ENCODE measurements at places on chromosomes 16 and 17.

DNA sequence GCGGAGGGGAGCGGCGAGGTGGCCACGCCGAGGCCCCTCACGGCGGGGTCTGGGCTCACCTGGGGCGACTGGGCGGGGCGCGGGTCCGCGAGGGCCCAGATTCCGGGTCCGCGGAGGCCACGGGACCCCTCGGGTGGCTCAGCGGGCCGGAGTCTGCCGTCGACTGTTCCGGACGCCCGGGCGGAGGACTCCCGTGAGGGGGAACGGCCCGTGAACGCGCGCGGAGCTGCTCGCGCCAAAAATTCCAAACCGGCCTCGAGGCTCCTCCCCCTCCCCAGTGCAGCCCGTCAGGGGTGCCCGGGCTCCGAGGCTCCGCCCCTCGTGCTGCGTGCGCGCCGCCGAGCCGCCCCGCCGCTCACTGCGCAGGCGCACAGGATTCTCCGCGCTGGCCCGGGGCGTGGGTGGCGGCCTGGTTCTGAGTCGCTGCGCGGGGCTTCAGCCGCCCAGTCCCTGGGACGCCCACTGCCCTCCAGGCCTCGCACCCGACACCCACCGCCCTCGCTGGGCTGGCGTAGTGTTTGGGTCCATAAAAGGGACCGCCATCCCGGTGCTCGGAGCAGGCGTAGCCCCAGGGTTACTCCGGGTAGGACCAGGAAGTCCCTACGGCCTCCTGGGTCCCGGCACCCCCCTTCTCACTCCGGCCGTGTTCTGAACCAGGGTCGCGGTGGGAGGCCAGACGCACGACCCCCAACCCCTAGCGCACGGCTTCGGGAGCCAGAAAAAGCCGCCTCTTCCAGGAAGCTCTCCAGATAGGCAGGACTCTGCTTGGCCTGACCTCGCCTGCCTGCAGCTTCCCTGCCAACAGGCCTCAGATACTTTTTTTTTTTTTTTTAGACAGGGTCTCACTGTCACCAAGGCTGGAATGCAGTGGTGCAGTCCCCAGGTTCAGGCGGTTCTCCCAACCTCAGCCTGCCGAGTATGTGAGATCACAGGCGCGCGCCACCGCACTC is at the start of gene PKMYT1:
Gene PKMYT1, minus strand, starts transcription at position 220 of the 950 bp plus-strand sequence. CDS start 789 bp downstream, outside the sequence.
- peak; percentile 54 for DNase-seq

GRCh38 chr17:74454197-74455024 is 12.0 kb upstream of the CD300A start:
- no peak for DNase-seq

- DNase-seq, result no peak
Observed at GRCh38 chr17:27529230-27529796, 73.1 kb downstream of the KSR1 start.

DNA sequence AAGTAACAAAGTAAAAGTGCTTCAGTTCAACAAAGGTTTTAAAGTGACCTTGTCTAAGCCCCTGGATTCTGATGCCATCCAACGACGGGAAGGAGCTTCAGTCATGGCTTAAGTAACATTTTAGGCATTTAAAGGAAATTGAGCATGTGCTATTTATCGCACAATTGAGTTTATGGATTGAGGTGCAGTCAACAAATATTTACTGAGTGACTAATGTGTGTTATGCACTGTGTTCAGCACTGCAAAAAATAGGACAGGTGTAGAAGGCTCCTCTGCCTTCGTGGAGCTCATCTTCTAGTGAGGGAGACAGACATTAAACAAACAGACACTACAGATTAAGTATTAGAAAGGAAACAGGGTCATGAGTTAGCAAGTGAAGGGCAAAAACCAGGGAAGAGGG is 12.5 kb downstream of the TMIGD1 start:
- peak; percentile 28 for DNase-seq

DNA sequence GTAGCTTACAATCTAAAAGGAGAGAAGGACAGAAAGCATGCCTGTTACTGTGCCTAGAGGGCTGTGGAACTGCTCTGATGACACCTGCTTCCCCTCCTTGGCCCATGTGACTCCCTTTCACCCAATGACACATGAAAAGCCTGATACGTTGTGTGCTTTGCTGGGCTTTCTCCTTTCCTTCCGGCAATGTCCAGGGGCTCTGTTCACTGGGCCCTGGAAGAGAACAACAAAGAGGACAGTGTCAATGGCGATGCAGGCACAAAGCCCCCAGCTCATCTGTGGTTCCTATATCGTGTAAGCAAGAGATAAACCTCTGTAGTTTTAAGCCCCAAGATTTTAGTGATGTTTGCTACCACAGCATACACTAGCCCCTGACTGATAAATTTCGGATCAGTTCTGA is 306.1 kb downstream of the ABCC12 start:
- no peak for DNase-seq

DNA sequence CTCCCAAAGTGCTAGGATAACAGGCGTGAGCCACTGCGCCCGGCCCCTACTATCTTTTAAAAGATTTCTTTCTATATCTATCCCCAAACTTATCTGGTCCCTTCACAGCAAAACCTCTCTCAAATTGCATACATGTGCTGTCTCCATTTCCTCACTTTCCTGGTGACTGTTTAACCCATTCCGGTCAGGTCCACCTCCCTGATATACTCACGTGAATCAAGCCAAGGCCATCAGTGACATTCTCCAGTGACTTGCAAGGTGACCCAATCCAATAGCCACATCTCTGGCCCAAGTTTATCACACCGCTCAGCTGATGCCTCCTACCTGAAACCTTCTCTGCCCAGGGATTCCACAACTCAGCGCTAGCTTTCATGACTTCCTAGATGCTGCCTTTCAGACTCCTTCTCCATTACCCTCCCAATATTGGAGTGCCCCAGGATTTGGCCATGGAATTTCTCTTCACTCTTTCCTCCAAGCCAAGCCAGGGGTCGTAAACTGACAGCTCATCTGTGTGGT is 1.4 kb upstream of the CTCF start:
- no peak for DNase-seq

- no peak for DNase-seq
Observed at GRCh38 chr17:14061666-14062560, 7.4 kb upstream of the COX10 start.

DNA sequence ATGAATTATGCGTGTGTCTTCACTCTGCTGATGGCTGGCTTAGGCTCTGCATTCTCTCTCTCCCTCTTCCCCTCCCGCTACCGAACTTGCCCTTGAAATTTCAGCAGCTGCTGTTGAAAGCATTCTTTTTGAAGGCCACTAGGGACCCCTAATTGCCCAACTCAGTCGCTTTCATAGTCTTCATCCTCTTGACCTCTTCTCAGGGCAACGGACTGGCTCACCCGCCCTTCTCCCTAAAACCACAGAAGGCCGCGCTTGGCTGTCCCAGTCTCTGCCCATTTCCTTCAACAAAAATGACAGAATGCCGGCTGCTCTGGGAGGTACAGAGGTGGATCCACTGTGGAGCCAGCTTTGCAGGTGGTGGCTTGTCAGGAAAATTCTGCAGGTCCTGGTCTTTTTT is 21.0 kb upstream of the FMNL1 start:
- no peak for DNase-seq

GRCh38 chr17:1001640-1002411 is 4.9 kb downstream of the TIMM22 start:
- DNase-seq, result no peak
